Peyer's patch (tissue), 4 donors: ENCODE measurements at places on chromosomes 12 and 14. TPM values are rescaled to one million over a fixed set of nuclear protein-coding genes. Genes with fewer than 3 reads are reported as not detected.

Gene CEP290
- total RNA-seq, result 24.1 TPM

Gene CFAP73
- not detected for total RNA-seq

Gene KLHL42
- 27.2 TPM for total RNA-seq

Gene MAP1LC3B2
- not detected for total RNA-seq

Gene RERG
- 11.4 TPM for total RNA-seq

DNA sequence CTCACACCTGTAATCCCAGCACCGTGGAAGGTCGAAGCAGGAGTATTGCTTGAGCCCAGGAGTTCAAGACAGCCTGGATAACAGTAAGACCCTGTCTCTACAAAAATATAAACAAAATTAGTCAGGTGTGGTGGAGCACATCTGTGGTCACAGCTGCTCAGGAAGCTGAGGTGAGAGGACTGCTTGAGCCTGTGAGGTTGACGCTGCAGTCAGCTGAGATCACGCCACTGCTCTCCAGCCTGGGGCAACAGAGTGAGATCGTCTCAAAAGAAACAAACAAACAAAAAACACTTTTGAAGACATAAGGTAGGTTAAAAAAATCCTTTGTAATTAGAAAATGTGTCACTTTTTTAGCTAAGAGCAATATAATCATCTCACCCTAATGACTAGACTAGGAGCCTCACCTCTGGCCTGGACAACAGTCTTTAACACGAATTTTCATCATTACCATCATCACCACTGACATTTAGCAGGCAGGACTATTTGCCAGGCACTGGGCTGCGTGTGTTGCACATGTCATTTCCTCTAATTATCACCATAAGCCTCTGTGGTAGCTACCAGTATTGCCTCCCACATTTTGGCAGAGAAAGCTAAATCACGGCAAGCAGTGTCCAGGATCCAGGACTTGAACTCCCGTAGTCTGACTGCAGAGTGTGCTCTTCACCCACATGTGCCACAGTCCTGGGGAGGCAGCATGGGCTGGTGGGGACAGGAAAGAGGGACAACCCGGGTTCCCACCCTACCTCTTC is 4.6 kb upstream of the SYCP3 start:
- peak; percentile 89 for DNase-seq

- no peak for DNase-seq
Measured at GRCh38 chr12:100955139-100955538, 160.6 kb downstream of the ANO4 start.

DNA sequence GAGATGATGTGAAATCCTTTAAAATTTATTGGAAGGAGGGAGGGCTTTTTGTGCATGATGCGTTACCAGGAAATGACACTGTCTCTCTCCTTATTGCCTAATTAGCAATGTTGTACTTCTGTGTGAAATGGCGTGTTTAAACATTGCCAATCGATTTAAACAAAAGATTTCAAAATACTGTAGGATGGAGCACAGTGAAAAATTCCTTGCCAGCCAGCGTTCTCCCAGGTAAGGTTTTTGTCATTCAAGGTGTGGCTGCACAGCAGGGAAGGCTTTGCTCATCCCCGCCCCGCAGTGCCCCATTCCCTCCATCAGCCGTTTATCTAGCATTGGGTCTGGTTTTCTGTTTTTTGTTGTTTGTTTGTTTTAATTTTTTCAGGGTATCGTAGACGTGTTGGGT is 137.3 kb downstream of the CACNA1C start:
- no peak for DNase-seq

- DNase-seq, result no peak
Measured at GRCh38 chr14:49461529-49462401, 124.4 kb downstream of the RPS29 start.

DNA sequence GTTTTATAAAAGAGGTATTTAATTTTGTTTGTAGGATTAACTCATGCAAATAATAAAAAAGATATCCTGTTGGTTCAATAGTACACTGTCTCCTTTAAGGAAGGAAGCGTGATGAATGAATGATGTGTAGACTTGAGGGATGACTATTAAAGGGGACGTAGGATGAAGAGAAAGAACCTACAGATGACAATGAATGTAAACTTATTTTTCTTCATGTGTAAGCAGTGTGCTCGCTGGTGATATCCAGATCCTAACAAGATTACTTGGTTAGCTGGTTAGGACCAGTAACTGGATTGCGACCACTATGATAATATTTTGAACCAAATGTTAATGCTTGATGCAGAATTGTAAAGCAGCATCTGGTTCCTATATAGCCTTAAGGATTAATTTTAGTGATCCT is 2.6 kb downstream of the ARF6 start:
- no peak for DNase-seq
